ENCODE measurements at places on chromosomes 6 and 20. TPM values are rescaled to one million over a fixed set of nuclear protein-coding genes. Genes with fewer than 3 reads are reported as not detected.
A peak's percentile ranks its signal among the peaks of the same experiment; 100 is the strongest.

Gene CDC25B
- total RNA-seq = 71.7 TPM

Gene ETV7
- total RNA-seq = 0.88 TPM

DNA sequence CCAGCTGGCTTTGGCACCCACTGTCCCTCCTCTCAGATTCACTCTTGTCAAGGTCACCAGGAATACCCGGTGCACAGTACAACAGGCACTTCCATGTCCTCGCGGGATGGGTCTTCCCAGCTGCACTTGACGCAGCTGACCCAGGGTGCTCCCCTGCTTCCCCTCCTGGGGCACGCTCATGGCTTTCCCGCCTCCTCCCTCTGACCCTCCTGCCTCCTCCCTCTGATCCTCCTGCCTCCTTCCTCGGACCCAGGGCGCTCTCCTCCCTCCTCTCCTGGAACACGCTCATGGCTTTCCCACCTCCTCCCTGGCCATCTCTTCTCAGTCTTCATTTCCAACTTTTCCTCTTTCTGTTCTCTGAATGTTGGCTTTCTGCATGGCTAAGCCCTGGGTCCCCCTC, 42.1 kb downstream of the FAM209B start:
- DNase-seq = no peak

- peak; percentile 84 for DNase-seq
Measured at GRCh38 chr20:48827855-48828733, at the start of gene PREX1. Gene PREX1, minus strand, starts transcription at chr20:48827999. Its CDS starts 139 bp downstream, at chr20:48827860.

DNA sequence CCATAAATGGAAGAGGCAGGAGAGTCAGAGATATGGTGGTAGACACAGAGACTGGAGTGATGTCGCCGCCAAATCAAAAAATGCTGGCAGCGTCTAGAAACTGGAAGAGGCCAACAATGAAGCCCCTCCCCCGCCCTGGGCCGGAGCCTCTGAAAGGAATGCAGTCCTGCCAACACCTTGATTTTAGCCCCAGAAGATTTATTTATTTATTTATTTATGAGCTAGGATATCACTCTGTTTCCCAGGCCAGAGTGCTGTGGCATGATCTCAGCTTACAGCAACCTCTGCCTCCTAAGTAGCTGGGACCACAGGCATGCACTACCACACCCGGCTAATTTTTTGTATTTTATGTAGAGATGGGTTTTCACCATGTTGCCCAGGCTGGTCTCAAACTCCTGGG, 82.6 kb upstream of the CCDC167 start:
- DNase-seq = no peak

DNA sequence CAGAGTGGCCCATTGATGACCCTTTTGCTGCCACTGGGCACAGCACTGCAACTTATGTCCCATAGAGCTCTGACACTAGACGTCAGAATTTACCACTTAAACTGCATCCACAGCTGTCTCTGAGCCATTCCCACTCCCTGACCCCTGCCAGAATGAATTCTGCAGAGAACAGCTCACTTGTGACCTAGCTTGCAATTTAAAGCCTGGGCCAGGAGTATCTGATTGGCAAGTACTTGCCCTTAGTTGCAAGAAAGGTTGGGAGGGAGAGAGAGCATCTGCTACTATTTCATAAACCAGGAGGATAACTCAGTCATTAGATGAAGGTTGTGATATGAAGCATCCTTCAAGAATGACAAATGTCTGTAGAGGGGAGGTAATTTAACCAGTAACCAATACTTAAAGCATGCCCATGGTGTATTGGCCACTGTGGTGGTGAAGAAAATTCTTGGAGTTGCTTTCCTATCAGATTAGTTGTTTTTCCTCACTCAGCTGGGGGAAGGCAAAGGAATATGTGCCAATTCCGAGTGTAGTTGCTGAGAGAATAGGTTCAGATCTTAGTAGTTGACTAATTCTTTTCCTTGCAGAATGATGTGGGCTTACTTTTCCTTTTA, 46.5 kb downstream of the IL22RA2 start:
- DNase-seq = no peak

- no peak for DNase-seq
Measured at GRCh38 chr6:134605034-134605433, 287.1 kb upstream of the SGK1 start.

DNA sequence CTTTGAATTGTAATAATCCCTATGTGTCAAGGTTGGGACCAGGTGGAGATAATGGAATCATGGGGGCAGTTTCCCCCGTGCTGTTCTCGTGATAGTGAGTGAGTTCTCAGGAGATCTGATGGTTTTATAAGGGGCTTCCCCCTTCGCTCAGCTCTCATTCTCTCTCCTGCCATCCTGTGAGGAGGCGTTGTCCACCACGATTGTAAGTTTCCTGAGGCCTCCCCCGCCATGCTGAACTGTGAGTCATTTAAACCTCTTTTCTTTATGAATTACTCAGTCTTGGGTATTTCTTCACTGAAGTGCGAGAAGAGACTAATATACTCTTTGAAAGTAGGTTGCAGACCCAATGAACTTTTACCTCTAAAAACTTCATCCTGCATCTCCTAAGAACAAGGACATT, 39.2 kb upstream of the KCNG1 start:
- no peak for DNase-seq

DNA sequence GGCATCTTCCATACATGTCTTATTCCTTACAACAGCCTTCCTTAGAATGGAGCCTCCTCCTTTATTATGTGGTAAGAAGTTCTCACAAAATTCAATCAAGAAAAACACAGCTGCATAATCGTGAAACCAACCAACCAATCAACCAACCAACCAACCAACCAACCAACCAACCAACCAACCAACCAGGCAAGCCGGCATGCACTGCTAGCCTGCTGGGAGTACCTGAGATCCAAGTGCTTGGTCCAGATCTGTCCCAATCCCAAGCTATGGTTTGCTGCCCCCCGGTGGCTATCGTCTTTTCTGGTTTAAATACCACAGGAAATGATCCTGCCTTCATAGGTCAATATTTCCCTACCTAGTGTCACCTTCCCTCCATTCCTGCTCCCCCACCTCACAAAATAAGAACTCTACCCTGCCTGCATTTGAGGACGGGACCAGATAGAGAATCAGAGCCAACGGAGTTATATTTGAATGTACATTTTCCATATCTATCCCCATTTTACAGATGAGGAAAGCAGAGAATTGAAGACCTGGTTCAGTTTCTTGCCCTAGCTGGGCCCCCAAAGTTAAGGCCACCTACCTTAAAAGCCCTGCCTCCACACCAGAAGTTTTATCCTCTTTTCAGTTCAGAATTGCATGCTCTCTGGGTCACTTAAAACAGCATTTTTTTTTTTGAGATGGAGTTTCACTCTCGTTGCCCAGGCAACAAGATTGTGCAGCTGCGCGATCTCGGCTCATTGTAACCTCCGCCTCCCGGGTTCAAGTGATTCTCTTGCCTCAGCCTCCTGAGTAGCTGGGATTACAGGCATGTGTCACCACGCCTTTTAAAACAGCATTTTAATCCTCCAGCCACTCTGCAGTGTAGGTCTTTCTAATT, 27.1 kb downstream of the RAB44 start:
- DNase-seq = peak; percentile 13

GRCh38 chr6:100790084-100790483, 91.0 kb downstream of the ASCC3 start:
- no peak for DNase-seq

Gene NHSL1
- 0.86 TPM for total RNA-seq

GRCh38 chr6:21438986-21439352, 154.6 kb upstream of the SOX4 start:
- no peak for DNase-seq

Gene CDH22
- total RNA-seq = not detected

DNA sequence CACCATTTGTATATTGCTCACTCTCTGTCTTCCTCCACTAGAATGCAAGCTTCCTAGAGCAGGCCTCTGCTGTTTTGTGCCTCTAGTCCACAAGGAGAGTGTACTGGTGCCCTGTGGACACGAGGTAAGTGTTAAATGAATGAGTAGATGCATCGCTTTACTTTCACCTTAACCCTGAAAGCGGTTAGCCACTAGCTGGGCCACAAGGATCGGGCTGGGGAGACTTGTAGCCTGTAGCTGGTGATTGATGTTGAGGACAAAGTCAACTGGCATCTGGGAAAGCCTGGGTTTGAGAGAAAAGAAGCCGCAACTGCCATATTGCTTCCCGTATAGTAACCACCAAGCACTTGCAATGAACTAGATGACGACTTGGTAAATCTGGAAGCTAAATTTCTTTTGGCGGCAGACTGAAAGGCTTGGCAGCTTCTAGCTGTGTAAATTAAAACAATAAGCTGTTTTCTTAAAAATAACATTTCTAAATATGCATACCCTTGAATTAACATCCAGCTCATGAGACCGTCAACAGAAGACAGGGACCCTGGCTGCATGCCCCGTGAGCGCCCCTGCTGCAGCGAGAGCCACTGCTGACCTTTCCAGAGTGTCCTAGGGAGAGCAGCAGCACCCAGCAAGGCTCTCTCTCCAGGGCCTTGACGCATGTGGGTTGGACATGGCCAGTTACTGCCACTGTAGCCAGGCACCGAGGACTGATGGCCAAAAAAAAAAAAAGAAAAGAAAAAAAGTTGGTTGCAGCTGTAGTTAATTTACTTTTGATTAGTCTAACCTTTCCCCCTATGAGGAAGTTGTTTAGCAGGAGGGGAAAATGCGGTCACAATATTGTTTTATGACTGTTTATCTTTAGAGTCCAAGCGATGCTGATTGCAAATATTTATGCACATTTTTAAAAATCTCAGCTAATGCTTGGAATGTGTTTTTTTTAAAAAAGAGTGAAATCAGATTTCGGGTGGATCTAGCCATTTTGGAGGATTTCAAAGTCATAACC, 315.1 kb downstream of the TFAP2C start:
- no peak for DNase-seq

DNA sequence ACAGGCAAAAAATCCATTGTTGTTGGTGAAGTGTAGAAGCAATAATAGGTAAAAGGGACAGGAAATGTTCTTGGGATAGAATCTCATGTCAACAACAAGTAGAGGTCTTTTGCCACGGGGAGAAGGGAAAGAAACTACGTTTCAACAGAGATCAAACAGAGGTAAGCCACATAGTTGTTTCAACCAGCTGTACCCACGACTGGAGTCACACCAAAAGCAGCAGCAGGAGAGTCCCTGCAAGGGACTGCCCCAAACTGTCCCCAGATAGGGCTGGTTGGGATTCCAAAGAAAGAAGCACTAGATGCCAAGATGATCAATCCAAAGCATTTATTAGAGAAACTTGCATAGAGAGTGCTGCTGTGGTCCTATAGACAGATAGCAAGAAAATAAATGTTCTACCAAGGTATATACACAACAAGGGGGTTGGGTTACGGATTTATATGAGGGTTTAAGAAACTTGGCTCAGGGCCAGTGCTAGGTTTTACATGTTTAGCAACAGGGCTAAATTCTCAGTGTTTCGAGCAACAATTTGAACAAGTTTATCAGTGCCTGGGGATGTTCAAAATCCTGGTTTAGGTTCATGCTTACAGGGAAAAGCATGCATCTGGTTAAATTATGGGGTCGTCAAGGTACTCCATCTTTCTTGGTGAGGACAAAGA, 466.5 kb downstream of the MMUT start:
- no peak for DNase-seq

- DNase-seq = no peak
Measured at GRCh38 chr6:152746172-152746553, 4.4 kb upstream of the VIP start.

Gene RSPO4
- total RNA-seq = not detected

Gene ADGRB3
- total RNA-seq = not detected

Gene FANCE
- total RNA-seq = 21.9 TPM

Gene SMLR1
- total RNA-seq = not detected

DNA sequence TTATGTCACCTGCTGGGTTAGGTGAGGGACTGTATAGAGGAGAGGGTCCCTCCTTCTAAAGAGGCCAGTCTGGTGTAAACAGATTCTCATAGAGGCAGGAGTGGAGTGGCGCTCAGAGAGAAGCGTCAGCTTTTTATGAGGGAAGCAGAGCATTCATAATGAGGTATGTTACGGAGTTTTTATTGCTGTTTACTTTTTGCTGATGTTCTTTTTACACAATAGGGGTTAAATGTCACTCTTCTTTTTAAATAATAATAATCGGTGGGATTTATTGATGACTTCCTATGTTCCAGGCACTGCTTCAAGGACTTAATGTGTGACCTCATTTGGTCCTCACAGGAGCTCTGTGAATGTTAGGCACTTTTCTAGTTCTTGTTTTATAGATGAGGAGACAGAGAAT, 79.9 kb downstream of the L3MBTL3 start:
- no peak for DNase-seq

GRCh38 chr6:72643214-72643613, 21.4 kb downstream of the KCNQ5 start:
- no peak for DNase-seq

DNA sequence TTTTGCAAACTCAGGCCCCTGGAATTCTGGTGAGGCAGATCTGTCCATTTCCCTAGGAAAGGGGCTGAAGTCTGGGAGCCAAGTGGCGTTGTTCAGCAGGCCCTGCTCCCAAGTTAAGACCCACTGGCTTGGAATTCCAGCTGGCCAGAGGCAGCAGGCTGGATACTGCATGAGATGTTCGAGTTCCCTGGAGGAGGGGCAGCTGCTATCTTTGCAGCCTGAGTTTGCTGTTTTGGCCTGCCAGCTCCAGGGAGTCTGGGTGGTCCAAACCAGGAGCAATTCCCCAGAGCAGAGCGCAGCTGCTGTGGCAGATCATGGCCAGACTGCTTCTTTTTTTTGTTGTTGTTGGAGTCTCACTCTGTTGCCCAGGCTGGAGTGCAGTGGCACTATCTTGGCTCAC, 18.2 kb upstream of the PGK2 start:
- DNase-seq = no peak

Gene HFE
- total RNA-seq = 0.13 TPM

Gene FNDC1
- 0.02 TPM for total RNA-seq

Gene ZNFX1
- total RNA-seq = 70.4 TPM

Data from activated T-helper 1 cell treated with anti-CD3 and anti-CD28 coated beads, Interleukin-12 subunit alpha, Interleukin-12 subunit beta, Interleukin-2, Interleukin-4 antibody, amounts not matched to agents 30 ng/mL and 10 ng/mL and 1 ng/mL, durations not matched to agents 14 hours and 24 hours and 36 hours (primary cell).